ENCODE measurements at places on chromosomes 5 and 9.
A peak's percentile ranks its signal among the peaks of the same experiment; 100 is the strongest.

- no peak for DNase-seq
Measured at GRCh38 chr9:14526504-14526903, 166.7 kb downstream of the ZDHHC21 start.

DNA sequence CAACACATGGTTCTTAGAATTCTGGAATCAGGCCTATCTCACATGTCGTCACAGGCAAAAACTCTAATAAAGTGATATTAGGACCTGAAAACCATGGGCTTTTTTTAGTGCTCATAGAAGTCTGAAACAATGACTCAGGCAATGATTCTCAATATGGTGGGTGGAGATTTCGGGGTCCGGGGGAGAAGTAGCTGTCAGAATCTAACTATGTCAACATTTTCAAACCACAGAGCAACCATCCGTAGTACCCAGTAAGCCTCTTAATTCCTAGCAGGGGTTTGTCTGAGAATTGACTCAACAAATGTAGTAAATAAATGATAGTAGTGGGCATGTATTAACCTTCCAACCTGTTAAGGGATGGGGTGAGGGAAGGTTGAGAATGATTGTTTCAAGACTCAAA is 2.6 kb downstream of the AMACR start:
- DNase-seq = no peak

DNA sequence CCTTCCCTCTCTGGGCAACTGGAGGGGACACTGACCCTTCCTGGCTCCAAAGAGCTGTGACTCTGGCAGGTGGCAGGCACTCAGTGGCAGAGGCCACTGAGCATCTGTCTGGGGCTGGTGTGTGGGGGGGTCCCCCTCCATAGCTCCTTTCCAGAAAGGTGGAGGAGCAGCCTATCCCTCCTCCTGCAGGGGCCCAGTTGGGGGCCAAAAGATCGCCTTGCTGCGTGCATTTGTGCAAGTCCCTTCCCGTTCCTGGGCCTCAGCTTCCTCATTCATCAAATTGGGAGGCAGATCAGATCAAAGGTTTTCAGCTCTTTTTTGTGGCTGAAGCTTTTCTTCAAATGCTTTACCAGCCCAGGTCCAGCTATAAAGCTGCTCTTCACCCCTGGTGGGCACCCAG is 77.7 kb downstream of the NTNG2 start:
- no peak for DNase-seq

- DNase-seq = no peak
Measured at GRCh38 chr9:14546693-14547092, 146.5 kb downstream of the ZDHHC21 start.

DNA sequence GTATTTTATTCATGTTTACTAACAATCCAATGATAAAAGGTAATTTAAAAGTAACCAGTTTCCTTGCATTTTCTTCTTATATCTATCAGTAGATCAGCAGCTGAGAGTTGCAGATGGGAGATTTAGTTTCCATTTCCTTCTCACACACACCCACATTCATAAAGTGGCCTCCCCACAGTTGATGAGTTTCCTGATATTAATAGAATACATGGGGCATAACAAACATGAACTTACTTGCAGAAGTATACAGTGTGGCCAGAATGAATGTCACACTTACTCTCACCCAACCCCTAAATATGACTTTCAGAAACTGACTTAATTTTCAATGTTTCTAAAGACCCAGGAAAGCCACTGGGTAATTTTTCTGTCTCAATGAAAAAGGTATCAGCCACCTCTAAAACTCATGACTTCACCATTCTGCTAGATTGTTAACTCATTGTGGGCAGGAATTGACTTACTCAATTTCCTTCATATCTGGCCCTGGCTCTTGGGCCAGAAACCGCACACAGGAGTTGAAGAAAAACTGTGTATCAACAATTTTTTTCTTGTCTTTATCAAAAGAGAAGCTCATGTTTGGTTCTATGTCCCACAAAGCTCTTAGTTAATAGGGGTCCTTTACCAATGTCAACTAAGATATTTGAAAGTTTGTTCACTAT is 63.5 kb upstream of the OSMR start:
- DNase-seq = no peak

GRCh38 chr9:133306242-133307204 is 29.5 kb downstream of the SURF6 start:
- DNase-seq = no peak

DNA sequence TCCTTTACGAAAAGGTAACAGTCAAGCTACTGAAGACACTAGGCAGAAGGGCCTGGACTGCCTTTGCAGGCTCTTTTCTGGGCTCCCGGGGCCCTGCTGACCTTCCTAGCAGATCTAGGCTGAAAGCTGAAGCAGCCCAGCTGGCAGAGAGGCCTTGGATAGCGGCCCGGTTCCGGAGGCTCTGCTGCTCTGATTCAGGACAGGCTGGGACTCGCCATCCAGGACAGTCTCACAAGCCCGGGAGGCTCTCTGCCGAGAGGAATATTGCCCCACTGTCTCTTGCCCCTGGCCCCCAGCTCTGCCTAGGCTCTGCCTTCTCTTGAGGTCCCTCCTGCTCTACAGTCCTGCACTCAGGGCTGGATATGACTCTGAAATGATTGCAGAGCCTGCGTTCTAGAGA is 67.8 kb downstream of the PSD2 start:
- DNase-seq = peak; percentile 64

Measured in gastrocnemius medialis (tissue), 4 donors.